CD4-positive, alpha-beta memory T cell (primary cell): ENCODE measurements at places on chromosomes 1 and 21.
A peak's percentile ranks its signal among the peaks of the same experiment; 100 is the strongest.

DNA sequence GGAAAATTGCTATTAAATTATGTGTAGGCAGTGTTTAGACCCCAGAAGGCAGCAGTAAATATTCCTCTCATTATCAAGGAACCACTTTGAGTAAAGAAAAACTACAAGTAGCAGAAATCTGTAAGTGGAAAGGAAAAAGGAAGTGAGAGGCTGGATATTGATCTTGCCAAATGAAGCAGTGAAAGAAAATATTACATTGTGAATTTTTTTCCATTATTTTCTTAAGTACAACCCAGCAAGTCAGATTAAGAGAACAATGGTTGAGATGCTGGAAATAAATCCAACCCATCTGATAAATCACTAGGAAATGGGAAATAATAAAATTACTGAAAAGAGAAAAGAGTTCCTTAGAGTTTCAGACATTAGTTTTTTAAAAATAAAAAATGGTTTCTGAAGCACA, 106.7 kb downstream of the HMCN1 start:
- no peak for DNase-seq

- DNase-seq = no peak
Measured at GRCh38 chr1:8551613-8552489, 233.9 kb downstream of the SLC45A1 start.

- peak; percentile 63 for DNase-seq
Measured at GRCh38 chr1:206911064-206911663, 10.6 kb downstream of the FCMR start.

DNA sequence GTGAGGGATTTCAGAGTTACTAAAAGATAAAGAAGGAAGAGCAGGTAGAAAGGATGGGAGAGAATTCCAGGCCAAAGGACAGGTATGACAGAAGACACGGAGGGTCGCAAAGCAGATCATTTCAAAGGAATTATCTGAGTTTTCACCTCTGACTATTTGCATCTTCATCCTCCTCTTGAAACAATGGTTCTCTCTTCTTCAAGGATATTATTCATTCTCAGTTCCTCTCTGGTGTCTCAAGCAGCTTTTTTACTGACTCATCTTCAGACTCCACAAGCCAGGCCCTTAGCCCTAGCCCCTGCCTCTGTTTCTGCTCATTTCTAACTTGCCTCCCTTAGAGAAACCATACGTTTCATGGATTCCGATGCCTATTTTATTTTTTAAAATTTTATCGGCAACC, 15.0 kb downstream of the DDX59 start:
- no peak for DNase-seq

GRCh38 chr1:68442822-68443556, 6.8 kb downstream of the RPE65 start:
- no peak for DNase-seq

DNA sequence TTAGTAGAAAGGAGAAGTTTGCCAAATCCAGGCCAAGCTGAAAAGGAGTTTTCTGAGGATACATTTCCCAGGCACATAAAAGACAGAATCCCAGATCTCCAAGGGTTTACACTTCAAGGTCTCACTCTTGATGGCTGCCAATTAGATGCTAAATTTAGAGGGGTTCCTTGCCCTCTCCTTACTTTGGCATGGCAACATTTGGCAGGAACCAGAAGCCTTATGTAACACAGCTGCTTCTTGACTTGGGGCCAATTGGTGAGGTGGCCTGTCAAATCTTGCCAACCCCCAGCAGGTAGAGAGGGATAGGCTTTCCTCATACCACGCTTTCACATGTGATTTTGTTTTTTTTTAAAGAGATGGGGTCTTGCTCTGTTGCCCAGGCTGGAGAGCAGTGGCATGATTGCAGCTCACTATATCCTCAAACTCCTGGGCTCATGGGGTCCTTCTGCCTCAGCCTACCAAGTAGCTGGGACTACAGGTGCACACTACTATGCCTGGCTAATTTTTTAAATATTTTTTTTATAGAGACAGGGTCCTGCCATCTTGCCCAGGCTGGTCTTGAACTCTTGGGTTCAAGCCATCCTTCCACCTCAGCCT, 25.2 kb upstream of the NKAIN1 start:
- no peak for DNase-seq

GRCh38 chr1:178031856-178032320, 62.0 kb upstream of the RASAL2 start:
- no peak for DNase-seq

DNA sequence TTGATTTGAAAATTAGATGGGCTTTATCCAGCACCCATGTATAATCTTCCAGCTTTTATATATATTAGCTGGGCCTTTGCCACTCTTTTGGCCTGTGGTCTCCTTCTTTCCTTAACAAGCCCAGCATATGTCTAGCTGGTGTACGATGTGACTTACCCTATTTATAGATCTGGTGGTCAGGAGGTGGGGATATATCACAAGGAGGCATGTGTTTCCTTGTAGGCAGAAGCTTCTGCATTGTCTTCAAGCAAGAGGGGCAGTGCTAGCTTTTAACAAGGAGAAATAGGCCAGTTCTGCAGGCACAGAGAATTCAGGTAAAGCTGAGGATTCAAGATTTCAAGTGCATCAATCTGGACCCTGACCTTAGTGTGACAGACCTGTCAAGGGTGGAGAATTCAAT, 38.0 kb upstream of the DNASE2B start:
- DNase-seq = no peak

- no peak for DNase-seq
Measured at GRCh38 chr1:231059566-231060193, 19.6 kb upstream of the FAM89A start.

DNA sequence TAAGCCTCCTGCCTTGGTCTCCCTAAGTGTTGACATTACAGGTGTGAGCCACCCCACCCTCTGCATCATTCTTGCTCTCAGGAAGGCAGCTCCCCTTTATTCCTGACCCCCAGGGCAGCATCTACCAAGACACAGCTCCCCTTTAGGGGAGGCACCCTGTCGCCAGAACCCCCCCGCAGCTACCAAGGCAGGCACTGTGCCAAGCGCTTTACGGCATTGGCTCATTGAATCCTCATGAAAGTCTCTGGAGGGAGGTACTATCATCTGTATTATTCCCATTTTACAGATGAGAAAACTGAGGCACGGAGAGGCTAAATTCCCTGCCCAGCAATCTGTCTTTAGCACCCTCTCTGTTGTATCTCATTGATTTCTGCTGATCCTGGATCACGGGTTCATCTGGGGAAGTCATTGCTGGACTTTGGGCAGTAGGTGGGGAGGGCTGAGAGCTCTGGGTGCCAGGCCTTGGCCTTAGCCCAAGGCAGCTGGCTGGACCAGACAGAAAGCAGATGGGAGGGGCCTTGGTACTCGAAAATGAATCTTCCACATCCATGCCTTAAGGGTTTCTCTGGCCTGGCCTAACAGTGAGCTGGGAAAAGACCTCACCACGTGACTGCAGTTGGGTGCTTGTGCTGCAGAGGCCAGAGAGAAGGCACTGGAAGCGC, 5.9 kb downstream of the PLOD1 start:
- DNase-seq = no peak

DNA sequence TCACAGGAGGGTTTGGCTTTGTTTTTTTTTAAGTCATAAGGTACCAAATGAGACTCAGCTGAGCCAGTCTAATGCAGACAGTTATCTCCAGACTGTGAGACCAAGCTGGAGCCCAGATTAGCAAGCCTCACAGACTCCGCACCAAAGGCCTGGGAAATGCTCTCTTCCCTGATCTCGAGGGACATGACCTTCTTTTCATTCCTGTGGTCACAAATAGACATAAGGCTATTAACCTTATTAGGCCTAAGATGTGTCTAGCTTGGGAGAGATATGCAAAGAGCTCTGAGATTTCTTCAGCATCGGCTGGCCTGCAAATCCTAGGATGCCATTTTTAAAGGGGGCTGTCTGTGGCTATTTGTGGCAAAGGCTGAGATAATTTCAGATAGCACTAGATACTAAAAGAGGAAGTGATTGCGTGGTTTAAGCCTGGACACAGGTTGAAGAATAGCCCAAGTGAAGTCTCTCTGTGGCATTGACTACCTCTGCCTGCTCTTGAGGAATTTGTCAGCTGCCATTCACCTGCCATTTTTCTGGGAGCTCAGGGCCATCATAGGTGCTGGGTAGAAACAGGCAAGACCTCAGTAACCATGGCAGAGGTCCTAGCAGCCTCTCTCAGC, 301.3 kb downstream of the SIPA1L2 start:
- no peak for DNase-seq

- DNase-seq = no peak
Measured at GRCh38 chr1:158649052-158649451, 37.5 kb downstream of the SPTA1 start.

DNA sequence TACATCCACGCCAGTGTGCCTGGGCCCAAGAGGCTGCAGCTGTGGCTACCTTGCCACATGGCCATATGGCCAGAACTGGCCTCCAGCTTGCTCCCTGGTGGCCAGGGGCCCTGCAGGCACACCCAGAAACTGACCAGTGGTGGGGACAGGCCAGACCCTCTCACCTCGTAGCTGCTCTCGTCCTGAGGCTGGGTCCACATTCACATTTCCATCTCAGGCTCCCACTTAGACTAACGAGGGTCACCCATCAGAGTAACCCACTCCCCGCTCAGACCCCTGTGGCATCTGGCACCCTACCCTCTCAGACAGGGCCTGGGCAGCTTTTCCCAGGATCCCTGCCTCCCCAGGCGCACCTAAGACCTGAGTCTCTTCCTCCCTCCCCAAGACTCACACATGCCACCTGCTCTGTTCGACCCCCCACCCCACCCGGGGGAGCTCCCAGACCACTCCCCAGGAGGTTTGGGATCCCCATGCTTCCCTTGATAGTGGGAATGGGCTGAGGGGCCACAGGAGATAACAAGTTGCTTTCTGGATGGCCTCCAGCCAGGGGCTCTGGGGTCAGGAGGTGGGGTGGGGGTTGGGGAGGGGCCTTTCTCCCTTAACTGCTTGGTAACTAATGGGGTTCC, 21.3 kb upstream of the RNU1-4 start:
- DNase-seq = no peak

GRCh38 chr1:37473431-37474045, 842 bp upstream of the ZC3H12A start:
- peak; percentile 66 for DNase-seq

- no peak for DNase-seq
Measured at GRCh38 chr1:182617734-182618351, 13.7 kb upstream of the RGS16 start.

- DNase-seq = no peak
Measured at GRCh38 chr21:43781846-43782245, 5.7 kb upstream of the CSTB start.

DNA sequence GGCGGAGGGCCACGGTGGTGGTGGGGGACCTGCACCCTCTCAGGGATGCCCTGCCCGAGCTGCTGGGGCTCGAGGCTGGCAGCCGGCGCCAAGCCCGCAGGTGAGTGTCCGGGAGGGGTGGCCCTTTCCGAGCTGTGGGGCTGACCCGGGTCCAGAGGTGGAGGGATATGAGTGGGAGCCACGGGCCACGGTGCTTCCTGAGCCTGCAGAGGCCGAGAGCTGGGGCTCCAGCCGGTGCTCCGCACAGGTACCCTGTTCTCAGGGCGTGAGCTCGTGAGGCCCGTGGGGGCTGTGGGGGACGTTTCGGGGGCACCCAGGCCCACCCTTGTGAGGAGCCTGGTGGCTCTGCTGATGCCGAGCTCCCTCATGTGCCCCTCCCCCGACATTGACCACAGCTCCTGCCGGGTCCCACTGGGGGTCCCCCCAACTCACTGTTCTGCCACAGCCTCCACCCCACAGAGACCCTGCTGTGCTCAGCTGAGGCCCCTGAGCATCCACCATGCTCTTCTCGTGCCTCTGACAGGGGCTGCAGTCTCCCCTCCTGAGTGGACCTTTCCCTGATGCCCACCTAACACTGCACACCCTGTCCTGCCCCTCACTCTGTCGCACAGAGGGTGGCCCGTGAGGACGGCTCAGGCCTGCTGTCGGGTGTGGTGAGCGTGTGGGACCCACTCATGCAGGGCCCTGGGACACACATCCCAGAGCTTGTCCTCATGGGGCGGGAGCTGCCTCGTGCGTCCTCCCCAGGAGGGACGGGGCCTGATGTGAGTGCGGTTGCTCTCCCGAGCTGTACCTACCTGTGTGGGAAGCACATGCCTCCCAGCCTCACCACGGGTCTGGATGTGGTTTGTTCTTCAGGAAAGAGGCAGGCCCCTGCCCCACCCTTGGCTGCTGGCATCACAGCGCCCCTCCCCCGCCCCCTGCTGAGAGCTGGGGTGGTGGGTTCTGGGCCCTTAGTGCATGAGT, 27.5 kb downstream of the SLX9 start:
- DNase-seq = no peak

- no peak for DNase-seq
Measured at GRCh38 chr1:60875138-60875537, 207.2 kb upstream of the NFIA start.

DNA sequence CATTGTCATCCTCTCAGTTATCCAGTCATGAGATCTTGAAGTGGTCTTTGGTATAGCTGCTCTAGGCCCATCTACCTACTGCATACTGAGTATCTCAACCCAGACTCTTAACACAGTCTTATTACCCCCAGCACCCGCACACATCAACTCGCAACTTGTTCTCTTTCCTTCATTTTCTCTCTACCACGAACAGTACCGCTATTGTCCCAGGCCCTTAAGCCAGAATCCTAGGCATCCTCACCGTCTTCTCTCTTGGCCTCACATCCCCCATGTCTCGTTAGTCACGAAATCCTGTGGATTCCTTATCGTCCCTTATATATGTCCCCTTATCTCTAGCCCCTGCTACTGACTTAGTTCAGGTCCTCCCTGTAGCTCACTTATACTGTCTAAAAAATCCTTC, 126.4 kb downstream of the TMEM53 start:
- no peak for DNase-seq

DNA sequence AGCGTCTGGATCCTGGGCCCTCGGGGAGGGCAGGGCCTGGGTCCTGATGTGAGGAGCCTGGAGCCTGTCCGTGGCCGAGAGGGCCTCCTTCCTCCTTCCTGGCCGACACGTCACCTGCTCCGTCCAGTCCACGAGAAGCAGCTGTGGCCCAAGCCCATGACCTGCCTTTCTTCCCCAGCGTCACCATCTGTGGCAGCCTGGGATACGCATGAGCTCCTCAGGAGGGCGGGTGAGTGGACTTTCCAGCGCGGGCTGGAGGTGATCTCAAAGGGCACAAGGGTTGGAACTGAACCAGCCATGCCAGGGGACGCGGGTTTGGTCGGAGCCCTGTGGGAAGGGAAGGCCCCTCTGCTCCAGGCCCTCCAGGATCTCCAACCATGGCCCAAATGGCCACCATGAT, 90.4 kb downstream of the DHRS3 start:
- DNase-seq = no peak

GRCh38 chr1:174880171-174880570, 119.6 kb upstream of the CACYBP start:
- DNase-seq = no peak

- no peak for DNase-seq
Measured at GRCh38 chr1:201316556-201316955, 33.2 kb downstream of the PKP1 start.

DNA sequence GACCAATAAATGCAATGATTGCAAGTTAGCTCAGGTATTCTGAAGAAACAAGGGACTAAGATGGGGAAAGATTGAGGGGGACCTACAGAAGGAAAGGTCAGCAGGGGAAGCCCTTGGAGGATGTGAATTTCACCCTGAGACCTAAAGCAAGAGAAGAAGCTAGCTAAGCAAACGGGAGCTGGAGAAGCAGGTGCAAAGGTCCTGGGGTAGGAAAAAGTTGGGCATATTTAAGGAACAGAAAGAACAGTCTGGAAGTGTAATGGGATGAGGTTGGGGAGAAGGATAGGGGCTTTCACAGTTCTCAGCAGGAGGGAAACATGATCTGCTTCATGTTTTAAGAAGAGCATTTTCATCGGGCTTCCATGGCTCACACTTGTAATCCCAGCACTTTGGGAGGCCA, 89.7 kb upstream of the SLC45A1 start:
- no peak for DNase-seq
